ENCODE measurements at places on chromosomes 12 and 14.

- no peak for DNase-seq
Measured at GRCh38 chr12:3271639-3272038, 194.5 kb downstream of the TSPAN9 start.

DNA sequence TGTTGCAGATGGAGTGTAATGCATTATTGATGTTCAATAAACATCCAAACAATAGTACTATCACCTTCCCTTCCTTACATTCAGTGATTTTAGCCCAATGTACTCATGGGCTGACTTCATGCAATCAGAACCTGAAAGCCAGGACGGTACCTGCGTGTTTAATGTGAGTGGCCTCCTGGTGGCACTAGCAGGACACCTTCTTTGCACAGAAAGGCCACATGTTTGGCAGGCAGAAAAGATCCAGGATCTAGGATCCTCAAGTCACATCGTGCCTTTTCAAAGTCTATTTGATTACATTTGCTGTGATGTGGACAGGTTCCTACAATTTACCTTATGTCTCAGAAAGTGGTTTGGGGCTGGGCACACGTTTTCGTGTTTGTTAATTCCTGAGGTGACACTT is 82.9 kb downstream of the NEDD1 start:
- no peak for DNase-seq

DNA sequence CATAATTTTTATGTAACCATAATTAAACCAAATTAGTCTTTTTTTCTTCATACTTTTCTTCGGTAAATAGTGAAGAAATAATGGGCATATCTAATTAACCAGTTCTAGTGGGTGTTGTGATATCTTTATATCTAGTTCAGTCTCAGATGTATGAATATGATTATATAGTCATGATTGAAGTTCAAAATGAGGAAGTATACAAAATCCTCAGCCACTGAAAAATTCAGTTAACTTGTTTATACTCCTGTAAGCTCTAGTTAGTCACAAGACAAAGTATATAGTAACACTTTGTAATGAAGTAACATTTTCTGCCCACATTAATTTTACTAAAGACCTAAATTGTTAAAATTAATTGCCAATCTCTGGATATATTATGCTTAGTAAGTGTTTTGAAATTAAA is 46.5 kb downstream of the CAND1 start:
- DNase-seq, result no peak

DNA sequence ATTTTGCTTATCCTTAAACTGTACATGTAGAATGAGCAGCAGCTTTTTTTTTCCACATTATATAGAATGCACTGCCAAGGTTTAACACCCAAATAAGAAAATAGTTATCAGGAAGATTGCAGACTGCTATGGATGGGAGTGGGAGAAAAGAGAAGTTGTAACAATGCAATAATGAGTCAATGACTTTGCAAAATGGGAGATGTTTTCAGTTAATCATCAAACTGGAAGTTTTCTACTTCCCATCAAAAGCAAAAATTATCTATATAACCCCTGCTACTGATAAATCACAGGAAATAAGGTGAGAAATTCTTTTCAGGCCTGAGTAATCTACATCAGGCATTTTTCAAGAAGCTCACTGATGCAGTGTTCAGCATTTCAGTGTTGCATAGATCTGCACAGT is 309.1 kb downstream of the GXYLT1 start:
- no peak for DNase-seq

DNA sequence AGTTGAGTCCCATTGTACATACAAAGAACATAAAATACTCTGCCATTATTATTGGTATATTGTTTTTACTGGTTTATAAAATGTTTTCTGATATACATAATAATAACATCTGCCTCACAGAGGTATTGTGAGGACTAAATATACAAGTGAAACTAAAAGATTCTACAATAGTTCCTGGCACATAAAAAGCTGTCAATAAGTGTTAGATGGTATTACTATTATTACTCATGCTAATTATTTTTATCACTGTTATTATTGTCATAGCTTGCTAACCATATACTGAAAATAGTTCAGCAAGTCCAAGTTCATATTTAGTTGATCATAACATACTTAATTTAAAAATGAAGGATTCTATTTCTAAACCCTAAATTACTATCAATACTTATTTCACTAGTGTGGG is 34.4 kb downstream of the BTG1 start:
- no peak for DNase-seq

- peak; percentile 92 for DNase-seq
Measured at GRCh38 chr12:98758331-98758730, 113.2 kb downstream of the APAF1 start.

GRCh38 chr14:26872515-26873361 is 274.9 kb upstream of the NOVA1 start:
- DNase-seq, result peak; percentile 20

GRCh38 chr14:72439707-72440106 is 454.2 kb downstream of the DPF3 start:
- DNase-seq, result no peak

GRCh38 chr12:85279449-85280164 is 413 bp upstream of the ALX1 start:
- no peak for DNase-seq

GRCh38 chr14:94655169-94655710 is 43.0 kb downstream of the SERPINA3 start:
- no peak for DNase-seq

- no peak for DNase-seq
Measured at GRCh38 chr12:99393763-99394162, 253.8 kb upstream of the GARIN6 start.

DNA sequence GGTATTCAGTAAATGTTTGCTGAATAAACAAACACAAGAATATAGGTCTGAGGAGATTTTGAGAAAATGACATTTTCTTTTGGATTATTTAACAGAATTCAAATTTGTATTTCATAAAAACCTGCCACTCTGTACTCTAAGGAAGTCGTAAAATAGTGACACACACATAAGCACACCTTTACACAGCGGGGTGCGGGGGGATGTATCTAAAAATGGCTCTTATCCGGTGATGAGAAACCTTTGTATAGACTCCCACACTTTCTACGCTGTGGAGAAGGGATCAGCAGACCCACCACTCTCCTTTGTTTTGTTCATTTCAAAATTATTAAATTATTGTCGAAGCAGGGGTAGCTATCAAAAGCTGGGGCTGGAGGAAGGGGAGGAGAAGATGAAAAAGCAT is 58.0 kb downstream of the PEBP1 start:
- no peak for DNase-seq

DNA sequence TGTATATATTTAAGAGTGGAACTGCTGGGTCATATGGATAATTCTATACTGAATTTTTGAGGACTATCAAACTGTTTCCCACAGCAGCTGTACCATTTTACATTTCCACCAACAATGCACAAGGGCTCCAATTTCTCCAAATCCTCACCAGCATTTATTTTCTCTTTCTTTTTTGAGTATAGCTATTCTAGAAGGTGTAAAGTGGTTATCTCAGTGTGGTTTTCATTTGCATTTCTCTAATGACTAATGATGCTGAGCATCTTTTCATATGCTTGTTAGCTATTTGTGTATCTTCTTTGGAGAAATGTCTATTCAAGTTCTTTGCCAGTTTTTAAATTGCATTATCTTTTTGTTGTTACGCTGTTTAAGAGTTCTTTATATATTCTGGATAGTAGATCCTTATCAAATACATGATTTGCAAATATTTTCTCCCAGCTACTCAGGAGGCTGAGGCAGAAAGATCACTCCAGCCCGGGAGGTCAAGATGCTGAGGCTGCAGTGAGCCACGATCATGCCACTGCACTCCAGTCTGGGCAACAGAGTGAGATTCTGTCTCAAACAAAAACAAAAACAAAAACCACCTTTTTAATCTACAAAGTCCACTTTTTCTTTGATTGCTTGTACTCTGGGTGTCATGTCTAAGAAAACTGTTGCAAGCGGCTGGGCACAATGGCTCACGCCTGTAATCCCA is 32.8 kb downstream of the GTF2A1 start:
- no peak for DNase-seq

GRCh38 chr14:90969531-90970166 is 90.8 kb downstream of the RPS6KA5 start:
- DNase-seq, result peak; percentile 8

DNA sequence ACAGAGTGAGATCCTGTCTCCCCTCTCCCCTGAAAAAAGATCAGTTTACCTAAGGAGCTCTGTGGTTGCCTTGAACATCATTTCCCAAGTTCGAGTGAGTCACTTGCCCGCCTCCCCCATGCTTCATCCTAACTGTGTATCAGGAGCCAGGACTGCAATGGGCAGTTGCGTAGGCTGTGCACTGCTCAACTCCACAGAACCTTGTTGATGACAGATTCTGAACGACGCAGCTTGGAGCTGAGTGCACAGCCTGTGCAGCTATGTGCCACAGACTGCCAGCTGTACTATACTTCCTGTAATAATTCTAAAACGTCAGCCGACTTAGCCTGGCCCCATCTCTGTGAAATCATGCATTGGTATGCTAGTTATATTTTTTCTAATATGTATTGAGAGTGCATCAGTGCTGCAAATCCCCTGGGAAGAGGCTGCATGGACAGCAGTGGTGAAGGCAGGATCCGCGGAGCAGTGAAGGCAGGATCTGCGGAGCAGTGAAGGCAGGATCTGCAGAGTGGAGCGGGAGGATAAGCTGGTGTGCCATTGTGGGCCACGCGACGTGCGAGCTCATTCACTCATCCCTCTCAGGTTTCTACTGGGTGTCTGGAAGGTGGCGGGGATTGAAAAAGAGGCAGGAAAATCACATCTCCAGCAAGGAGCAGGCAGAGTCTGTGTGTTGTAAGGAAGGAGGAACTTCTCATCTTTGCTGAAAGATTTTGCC is 80.8 kb downstream of the GALNT9 start:
- DNase-seq, result no peak

DNA sequence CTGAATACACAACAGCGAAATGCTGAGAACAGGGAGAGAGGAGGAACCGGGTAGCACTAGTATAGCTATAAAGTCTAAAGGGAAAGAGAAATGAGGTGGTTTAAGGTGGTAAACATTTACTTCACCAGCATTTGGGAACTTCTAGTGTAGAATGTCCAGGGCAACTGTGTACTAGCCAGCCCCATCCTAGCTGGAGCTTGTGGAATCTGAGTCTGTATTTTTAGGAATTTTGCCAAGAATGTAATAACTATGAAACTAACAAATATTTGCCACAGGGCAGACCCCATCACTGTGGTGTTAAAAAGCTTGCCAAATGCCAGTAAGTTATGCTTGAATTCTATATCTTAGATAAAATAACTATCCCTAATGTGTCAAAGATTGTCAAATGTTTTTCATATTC is 398.9 kb upstream of the MIS18BP1 start:
- DNase-seq, result no peak

DNA sequence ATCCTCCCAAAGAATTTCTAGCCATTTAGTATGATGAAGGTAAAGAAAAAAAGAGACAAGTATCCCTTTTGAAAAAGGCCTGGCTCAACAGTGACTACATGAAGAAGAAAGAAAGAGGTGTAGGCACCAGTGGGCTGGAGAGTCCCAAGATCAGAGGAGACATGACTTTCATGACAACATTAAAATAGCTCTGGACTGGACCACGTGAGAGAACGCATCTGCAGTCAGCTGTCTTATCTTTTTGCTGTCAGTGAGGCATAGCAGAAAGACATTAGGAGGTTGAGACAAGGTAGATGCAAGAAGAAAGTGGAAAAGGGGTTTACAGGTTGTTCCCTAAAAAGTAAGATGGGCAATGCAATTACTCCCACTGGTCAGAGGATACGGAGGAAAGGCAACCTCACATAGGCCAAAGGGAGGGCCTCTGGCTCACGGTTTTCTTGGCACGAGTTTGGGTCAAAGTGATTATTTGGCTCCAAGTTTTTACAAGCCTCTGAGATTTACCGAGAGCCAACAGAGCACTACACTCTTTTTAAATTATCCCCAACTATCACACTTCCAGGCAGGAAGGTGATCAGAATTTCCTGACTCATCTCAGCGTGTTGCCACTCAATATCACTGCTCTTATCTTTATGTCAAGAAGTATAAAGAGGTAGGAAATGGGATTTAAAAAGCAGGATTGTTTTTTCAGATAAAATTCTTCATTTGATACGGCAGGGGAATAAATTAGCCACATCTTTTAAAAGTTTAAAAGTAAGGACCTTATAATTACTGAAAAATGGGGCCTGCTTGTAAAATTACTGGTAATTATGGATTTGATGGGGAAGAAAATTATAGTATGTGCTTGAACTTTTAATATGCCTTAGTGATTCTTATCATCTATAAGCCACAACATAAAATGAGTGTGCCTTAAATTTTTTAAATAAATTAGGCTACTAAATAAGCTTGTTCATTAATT is 29.2 kb downstream of the TMTC1 start:
- no peak for DNase-seq

- DNase-seq, result no peak
Measured at GRCh38 chr12:89950421-89950820, 241.8 kb upstream of the ATP2B1 start.

GRCh38 chr14:77320238-77320935 is at the start of gene POMT2:
Gene POMT2 (minus strand): TSS chr14:77320883. CDS start chr14:77320681, 202 bp downstream.
- peak; percentile 93 for DNase-seq

GRCh38 chr14:45065540-45065939 is 18.4 kb upstream of the PRPF39 start:
- no peak for DNase-seq

DNA sequence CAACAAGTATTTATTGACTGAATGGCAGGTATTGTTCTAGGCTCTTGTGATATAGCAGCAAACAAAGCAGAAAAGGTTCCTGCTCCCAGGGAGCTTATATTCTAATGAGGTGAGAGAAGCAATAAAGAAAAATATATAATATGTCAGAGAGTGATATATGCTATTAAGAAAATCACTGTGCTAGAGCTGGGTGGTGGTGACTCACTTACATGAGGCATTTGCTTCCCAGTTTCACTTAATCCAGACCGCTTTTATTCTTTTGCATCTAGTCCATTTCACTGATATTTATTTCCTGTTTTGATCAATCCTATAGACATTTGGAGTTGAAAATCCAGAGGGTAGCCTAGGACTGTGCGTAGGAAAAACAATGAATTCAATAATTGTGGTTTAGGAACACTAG is 17.5 kb downstream of the TRHDE start:
- no peak for DNase-seq

GRCh38 chr12:79454338-79454843 is 236.4 kb downstream of the PAWR start:
- DNase-seq, result no peak

GRCh38 chr12:55728186-55728938 is 447 bp downstream of the CD63 start:
- DNase-seq, result peak; percentile 77

GRCh38 chr14:35331605-35332516 is 39.7 kb downstream of the PSMA6 start:
- no peak for DNase-seq

- no peak for DNase-seq
Measured at GRCh38 chr12:109192358-109192757, 76.0 kb downstream of the ACACB start.

GRCh38 chr12:39127401-39127800 is 222.0 kb upstream of the CPNE8 start:
- no peak for DNase-seq
